ENCODE measurements at places on chromosomes 5 and 9. TPM values are rescaled to one million over a fixed set of nuclear protein-coding genes. Genes with fewer than 3 reads are reported as not detected.

Gene ZNF354C
- total RNA-seq: 3.5 TPM

DNA sequence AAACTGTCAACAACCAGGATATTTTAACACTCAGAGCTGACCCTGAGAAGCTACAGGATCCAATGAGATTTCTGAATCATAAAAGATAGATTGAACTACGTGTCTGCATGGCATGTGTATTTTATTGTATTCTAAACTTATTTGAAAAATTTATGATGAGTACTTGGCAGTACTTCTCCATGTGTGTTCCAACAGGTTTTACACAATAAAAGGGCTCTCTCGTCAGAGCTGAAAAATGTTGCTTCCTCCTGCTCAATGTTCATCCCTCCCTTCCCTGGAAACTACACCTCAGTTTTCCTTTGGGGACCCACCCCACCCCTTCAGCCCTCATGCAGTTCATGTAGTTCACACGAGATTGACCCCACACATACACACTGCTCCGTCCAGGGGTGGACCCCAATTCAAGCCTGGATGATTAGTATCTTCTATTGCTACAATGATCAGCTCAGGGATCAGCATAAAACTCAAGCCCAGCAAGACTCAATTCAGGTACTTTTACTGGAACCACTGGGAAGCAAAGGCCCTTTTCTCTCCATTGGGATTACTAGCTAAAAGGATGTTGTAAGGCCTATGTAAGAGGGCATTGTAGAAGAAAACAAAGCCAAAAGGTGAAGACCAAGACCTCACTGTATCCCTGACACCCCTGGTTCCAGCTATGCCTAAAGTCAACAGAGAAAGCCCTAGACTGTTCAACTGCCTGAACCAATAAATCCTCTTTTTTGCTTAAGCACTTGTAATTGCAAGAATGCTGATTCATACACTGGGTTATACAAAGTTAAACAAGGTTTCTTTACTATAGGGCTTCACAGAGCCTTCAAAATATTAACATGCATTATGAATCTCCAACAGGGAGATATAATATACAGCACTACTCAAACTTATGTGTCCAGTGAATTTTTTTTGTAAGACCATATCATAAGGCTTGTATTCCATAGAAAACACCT, 112.6 kb downstream of the SAXO1 start:
- no peaks in the 10 kb centered on the region for H3K27me3 ChIP-seq
- no peaks in the 10 kb centered on the region for H3K4me1 ChIP-seq

DNA sequence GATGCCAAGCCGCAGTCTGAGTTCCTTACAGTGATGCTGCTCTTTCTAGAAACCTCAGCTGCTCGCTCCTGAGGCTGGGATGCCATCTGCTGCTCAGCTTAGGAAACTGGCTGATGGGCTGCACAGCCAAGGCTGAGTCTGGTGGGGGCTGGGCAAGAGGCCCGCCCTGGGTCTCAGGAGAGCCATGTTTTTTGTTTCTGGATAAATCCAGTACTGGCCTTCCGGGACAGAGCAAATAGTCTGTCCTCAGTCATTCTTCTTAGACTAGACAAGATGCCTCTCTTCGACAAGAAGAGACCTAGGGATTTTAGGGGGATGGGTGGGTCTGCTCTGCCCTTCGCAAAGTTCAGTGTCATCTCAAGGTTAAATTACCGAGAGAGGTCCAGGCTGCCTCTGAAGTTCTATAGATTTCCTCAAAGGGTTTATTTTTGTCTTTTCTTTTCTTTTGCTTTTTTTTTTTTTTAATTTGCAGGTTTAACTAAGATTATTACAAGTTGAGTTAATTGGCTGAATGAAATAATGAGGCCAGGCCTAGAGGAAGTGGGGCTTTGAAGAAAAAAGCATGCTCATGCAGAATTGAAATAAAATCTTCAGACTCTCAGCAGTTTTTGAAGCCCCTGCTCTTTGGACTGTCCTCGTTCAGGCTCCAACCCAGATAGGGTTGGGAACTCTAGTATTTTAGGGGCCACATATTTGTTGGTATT, 30.6 kb upstream of the MATR3 start:
- H3K4me3 ChIP-seq: no peak overlapping the region
- H3K27ac ChIP-seq: peak overlapping the region; percentile 32
- DNase-seq: peak; percentile 80
- H3K4me1 ChIP-seq: peaks cover 9% of the 10 kb centered on the region
- no peaks in the 10 kb centered on the region for H3K36me3 ChIP-seq

DNA sequence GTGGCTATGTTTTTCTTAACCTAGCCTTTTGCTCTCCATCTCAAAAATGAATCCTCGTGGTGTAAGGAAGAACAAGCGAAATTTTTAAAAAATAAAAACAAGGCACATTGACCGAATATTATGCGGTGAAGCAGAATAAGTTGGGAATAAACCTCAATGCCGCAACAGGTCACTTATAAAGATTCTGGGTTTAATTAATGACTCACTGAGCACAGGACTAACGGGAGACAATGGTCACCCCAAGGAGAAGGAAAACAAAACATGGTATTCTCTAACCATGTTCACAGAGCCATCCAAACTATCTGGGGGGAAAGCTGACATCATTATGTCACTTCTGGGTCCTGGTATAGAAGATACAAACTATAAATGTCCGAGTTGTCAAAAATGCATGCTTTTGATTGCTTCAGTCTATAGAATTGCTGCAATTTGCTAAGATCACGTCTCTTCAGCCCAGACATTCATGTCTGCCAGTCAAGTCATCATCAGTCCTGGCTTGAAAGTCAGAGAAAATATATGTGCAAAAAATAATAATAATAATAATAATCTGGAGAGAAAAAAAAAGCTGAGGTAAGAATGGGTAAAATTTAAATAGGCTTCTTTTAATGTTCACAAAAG, 280.6 kb downstream of the NR2F1-AS1 start:
- H3K4me3 ChIP-seq: no peak overlapping the region
- no peak overlapping the region for H3K27ac ChIP-seq
- no peaks in the 10 kb centered on the region for H3K4me1 ChIP-seq
- no peaks in the 10 kb centered on the region for H3K36me3 ChIP-seq
- DNase-seq: no peak

GRCh38 chr5:32069396-32069795, 104.7 kb downstream of the GOLPH3 start:
- no peak for DNase-seq
- peaks cover 3% of the 10 kb centered on the region for H3K36me3 ChIP-seq
- no peak overlapping the region for H3K27ac ChIP-seq
- H3K27me3 ChIP-seq: no peaks in the 10 kb centered on the region
- H3K4me3 ChIP-seq: no peak overlapping the region
- no peaks in the 10 kb centered on the region for H3K4me1 ChIP-seq

DNA sequence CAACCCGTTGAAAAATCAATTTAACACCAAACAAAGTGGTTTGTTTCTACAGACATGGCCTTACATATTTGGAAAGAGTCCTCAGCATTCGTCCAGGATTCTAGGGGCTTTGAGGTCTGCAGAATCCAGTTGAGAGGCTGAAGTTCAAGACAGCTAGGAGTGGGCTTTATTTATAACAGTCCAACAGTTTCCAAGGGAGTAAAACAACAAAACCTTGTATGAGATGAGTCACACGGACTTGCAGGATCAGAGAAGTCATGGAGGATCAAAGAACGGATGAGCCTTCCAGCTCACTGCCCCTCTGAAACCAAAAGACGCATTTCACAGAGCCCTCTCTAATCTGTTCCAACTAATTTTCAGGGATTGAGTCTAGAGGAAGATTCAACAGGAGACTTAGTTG, 11.1 kb upstream of the ESM1 start:
- no peaks in the 10 kb centered on the region for H3K27me3 ChIP-seq
- DNase-seq: no peak
- H3K4me3 ChIP-seq: no peak overlapping the region
- H3K27ac ChIP-seq: no peak overlapping the region
- no peaks in the 10 kb centered on the region for H3K4me1 ChIP-seq

GRCh38 chr5:135108569-135108968, 74.5 kb upstream of the PITX1 start:
- no peak overlapping the region for H3K27ac ChIP-seq
- H3K36me3 ChIP-seq: no peaks in the 10 kb centered on the region
- no peaks in the 10 kb centered on the region for H3K27me3 ChIP-seq
- no peak overlapping the region for H3K4me3 ChIP-seq
- no peak for DNase-seq

Data from gastrocnemius medialis (tissue), 4 donors.